ENCODE measurements at places on chromosomes 5 and 9.

GRCh38 chr9:129322022-129322621, 144.1 kb upstream of the IER5L start:
- no peaks in the 10 kb centered on the region for H3K27me3 ChIP-seq
- no peaks in the 10 kb centered on the region for H3K36me3 ChIP-seq
- DNase-seq = no peak

DNA sequence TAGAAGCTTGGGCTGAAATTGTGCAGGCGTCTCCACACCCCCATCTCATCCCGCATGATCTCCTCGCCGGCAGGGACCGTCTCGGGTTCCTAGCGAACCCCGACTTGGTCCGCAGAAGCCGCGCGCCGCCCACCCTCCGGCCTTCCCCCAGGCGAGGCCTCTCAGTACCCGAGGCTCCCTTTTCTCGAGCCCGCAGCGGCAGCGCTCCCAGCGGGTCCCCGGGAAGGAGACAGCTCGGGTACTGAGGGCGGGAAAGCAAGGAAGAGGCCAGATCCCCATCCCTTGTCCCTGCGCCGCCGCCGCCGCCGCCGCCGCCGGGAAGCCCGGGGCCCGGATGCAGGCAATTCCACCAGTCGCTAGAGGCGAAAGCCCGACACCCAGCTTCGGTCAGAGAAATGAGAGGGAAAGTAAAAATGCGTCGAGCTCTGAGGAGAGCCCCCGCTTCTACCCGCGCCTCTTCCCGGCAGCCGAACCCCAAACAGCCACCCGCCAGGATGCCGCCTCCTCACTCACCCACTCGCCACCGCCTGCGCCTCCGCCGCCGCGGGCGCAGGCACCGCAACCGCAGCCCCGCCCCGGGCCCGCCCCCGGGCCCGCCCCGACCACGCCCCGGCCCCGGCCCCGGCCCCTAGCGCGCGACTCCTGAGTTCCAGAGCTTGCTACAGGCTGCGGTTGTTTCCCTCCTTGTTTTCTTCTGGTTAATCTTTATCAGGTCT, at the start of gene C9orf72:
Gene C9orf72, minus strand, starts transcription at position 564 of the 716 bp plus-strand sequence. CDS start 6,361 bp downstream, outside the sequence.
- H3K4me3 ChIP-seq = peak within 1 kb of the TSS; percentile 78
- no peaks in the 10 kb centered on the region for H3K4me1 ChIP-seq
- no peaks in the 10 kb centered on the region for H3K36me3 ChIP-seq
- H3K27ac ChIP-seq = peak within 1 kb of the TSS; percentile 96
- peak; percentile 76 for DNase-seq
- H3K27me3 ChIP-seq = no peaks in the 10 kb centered on the region

DNA sequence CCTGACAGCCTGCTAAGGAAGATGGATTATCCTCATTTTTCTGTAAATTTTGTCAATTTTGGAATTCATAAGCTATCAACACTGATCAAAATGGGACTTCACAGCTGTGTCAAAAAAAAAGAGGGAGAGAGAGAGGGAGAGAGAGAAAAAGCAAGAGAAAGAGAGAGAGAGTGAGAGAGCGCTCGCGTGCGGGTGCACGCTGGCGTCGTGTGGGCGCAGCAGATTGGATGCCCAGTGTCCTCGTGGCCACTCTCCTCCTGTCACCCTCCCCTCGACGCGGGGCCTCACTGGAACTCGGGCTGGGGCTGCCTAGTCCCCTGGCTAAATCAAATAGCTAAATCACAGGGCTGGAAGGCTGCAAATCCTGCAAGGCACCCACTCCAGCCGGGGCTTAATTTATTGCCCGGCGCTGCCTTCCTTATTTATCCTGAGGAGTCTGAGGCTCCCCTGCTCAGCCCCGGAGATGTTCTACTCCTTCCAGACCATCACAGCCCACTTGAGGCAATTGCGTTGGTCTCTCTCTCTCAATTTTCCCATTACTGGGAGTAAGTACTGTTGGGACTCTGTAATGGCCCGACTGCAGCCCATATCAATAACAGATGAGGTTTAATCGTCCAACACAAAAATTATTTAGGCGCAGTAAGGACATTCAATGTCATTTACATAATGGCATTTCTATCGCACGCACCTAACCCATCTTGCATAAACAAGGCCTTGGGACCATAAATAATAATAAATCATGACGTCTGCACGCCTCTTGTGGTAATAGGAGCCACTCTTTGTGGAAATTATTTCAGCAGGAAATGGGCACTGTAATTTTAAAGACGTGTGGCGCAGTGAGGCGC, 94.2 kb downstream of the PAX5 start:
- no peak overlapping the region for H3K4me3 ChIP-seq
- no peaks in the 10 kb centered on the region for H3K4me1 ChIP-seq
- H3K27ac ChIP-seq = no peak overlapping the region
- no peak for DNase-seq

GRCh38 chr5:66340786-66341185, 196.7 kb downstream of the SREK1 start:
- no peaks in the 10 kb centered on the region for H3K36me3 ChIP-seq
- H3K27me3 ChIP-seq = no peaks in the 10 kb centered on the region
- no peaks in the 10 kb centered on the region for H3K4me1 ChIP-seq
- no peak for DNase-seq

GRCh38 chr5:137078171-137078665, 420.9 kb downstream of the SPOCK1 start:
- no peaks in the 10 kb centered on the region for H3K4me1 ChIP-seq
- no peak overlapping the region for H3K27ac ChIP-seq
- no peak overlapping the region for H3K4me3 ChIP-seq
- no peaks in the 10 kb centered on the region for H3K36me3 ChIP-seq
- no peaks in the 10 kb centered on the region for H3K27me3 ChIP-seq

Data from Peyer's patch (tissue), 4 donors.